Activated CD8-positive, alpha-beta memory T cell treated with anti-CD3 and anti-CD28 coated beads for 48 hours (primary cell): ENCODE measurements at places on chromosomes 2 and 18.

DNA sequence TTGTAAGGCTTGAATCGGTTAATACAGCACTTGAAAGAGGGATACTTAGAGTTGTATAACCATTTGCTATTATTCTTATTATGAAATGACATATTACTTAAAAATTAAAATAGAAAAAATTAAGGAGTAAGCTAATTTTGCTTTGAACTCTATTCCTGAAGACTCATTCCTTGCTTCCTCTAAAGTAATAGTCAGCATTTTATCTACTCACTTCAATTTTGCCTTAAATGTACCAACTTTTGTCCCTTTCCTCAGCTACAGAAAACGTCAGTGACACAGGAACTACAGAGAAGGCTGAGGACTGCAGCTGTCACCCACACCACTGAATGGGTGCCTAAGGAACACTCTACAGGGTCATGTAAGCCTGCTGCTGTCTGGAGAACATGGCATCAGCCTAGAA, 80.7 kb upstream of the OSR1 start:
- no peak for DNase-seq

DNA sequence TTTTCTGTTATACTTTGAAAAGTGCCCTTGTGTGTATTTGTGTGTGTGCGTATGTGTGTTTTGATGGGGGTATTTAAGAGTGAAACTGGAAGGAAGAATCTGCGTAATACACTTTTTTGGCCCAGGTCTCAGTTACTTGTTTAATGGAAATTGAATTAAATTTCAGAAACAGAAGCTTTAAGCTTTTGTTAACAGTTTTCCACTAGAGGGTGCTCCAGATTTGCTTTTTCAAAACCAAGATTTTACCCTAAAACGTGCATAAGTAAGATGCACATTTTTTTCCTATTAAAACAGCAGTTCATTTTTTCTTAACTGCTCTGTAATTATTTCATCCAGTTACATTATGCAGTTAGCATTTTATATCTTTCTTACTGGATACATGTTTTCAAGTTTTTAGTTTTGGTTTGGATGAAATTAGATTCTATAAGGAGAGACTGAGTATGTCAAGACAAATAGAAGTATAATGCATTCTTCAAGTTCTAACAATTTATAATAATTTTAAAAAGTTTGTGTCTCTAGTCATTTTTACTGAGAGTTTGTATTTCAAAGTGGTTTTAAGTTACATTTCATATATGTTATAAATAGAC, 97.2 kb downstream of the PIK3C3 start:
- no peak for DNase-seq

DNA sequence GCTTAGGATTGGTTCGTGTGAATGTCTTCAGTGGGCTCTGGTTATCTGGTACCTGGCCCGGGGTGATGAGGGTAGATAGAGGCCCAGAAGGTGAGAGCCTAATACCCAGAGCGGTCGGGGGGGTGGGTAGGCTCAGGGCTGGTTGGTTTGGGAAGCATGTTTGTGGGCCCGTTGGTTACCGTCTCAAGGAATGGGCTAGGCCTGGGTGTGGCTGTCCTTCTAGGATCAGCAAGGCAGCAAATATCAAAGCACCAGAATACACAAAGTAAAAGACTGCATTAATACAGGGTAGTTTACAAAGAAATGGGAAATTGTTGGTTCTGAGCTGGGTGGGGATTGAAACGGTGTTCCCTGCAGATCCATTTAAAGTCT, 6.0 kb upstream of the IL1R2 start:
- no peak for DNase-seq

DNA sequence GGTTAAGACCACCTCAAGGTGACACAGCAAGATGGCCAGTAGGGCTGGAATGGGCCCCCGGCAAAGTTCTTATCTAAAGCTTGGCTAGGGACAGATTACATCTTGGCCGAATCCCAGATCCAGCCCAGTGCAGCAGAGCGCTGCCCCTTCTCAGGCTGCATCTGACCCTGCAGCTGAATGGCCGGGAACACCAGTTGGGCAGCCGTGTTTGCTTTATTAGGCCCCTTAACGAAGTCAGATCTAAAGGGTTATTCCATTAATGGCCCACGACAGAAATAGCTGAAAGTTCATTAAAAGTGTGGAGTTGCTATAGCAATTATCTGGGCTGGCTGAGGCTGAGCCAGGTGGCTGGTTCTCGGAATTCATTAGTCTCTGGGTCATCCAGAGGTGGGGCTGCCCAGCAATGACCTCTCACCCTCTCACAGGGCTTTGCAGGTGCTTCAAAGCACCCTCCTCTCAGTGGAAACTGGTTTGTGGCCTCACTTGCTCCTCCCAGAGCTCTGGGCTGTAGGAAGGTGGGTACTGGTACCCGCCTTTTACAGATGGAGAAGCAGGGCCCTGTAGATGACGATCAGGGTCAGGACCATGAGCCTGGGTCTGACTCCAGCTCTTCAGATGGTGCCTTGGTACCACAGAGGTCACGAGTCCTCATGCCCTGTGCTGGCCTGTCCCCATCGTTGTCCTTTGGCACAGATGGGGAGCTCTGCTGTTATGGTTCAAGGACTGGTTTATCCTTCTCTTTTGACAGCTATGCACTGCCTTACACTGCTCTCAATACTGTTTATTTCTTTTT, 68.8 kb downstream of the EMX1 start:
- DNase-seq, result no peak

DNA sequence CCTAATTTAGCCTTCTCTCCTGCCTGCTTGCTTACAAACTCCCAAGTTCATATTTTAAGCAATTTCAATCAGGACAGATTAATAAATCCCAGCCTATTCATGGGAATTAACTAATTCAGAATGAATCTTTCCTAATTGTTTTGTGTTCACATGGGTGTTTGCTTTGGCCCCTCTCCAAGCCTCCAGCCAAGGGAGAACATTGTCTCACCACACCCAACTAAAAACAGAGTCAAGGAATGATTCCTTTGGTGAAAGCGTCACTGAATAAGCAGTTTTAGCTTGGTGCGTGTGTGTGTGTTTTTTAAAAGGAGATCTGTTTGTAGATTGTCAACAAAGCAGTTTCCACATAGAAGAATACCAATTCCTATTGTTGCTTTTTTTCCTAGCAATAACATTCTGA, 43.0 kb upstream of the DSG1 start:
- DNase-seq, result no peak

DNA sequence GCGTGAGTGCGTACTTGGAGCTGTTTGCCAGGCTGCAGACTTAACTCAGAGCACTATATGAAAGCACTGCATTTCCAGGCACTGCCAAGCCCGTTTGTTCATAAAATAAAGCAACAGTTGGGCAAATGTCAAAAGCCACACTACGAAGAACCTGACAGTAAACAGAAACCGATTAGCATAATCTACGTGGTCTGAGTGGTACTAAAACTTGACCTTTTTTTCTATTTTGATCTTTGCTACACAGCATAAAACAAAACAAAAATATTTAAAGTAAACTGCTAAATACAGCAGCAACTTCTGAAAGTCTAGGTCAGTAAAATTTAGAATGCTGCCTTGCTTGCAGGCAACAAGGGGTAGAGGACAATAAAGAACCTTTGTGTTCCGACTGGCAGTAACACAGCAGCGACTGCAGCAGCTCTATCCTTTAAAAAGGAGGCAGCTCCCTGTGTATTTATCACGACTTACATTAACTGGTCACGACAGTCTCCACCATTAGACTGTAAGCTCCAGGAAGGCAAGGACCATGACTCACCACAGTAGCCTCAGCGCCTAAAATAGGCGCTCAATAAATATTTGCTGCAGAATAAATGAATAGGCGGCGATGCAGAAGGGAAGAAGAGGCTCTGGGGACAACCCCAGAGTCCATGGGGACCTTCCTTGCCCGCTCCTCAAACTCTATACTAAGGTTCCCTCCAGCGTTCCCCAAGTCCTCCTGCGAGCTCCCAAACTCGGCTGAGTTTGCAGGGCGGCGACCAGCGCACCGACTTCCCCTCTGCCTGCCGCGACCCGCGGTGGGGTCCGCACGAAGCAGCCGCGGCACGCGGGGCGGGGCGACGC, 902 bp downstream of the SS18 start:
- DNase-seq, result no peak

- no peak for DNase-seq
Observed at GRCh38 chr18:74804677-74805076, 207.0 kb downstream of the ZNF407 start.

DNA sequence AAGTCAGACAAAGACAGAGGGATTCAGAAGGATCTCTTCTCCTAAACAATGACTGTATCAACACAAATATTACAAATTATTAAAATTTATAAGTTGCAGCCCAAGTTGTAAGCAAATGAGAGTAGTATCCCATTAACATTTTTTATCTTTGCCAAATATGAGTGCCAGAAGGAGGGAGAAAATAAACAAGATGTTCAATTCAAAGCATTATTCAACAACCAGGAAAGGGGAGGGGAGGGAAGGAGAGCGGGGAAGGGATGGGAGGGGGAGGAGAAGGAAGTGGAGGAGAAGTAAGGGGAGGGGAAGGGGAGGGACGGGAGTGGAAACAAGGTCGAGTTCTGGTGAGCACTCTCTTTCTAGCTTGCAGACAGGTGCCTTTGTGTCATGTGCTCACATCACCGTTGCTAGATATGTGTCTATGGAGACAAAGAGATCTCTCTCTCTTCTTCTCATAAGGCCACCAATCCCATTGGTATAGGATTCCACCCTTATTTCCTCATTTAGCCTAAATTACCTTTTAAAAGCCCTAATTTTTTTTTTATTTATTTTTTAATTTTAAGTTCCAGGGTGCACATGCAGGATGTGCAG, 679.6 kb upstream of the CHAC2 start:
- no peak for DNase-seq
